Stimulated activated CD8-positive, alpha-beta memory T cell treated with anti-CD3 and anti-CD28 coated beads, Interleukin-4, amount 100 ng/mL, for 1 hour (primary cell): ENCODE measurements at places on chromosomes 2 and 18.

DNA sequence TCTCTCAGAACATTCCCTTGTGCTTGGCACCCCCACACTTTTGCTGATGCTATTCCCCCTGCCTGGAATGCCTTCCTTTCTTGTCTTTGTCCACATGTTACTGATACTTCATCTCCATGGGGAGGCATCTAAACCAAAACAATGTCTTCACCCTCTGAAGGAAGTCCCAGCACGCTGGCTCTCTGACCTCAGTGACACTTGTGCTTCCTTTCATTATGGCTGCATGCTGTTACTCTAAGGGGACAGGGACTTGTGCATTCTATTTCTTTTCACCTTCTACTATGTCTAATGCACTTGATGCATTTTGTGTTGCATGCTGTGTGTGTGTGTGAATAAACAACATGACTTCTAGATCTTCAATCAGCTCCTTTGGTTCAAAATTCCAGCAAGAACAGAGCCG, 24.6 kb downstream of the EFR3B start:
- no peak for DNase-seq

- no peak for DNase-seq
Measured at GRCh38 chr2:98164256-98164655, 77.3 kb downstream of the VWA3B start.

DNA sequence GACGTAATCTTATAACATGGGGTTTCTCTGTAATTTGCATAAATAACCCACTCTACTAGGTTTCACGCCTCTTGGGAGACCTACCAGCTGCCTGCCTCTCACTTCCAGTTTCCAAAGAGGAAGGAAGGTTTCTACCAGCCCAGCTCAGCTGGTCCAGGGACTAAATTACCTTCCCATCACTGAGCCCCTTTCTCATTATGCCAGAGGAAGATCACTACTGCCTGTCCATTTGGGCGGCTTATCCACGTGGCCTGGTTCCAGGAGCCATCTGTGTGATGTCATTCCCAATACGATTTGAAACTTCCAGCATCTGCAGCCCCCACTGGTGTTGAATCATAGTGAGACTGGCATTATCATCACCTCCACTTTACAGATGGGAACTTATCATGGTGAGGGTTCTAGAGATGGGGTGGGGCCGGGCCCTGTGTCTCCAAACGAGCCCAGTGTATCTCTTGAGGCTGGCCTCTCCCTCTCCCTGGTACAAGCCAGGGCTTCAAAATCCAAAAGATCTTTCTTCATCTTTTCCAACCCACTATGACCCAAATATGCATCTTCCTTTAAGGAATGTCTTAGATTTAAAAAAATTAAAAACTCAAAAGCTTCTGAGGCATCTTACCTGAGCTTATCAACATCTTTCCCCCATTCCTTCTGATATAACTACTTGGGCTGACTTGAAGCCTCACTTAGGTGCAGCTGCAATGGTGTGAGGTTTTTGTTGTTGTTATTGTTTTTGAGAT, 140.8 kb downstream of the DDX1 start:
- DNase-seq: no peak

DNA sequence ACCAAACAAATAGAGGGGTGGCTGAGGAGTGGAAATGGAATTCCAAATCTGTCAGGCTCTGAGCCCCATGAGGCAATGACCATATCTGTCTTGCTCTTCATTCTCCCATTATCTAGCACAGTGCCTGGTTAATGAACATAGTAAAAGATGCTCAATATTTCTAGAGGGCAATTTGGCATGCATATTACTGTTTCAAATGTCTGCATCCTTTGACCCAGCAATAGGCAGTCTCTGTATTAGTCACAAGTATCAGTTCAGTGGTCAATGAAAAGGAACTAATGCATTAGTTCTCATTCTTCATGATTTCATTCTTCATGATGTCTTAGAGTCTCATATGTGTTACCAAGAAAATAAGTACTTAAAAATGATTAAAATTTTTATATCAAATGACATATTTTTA, 28.4 kb upstream of the MALL start:
- no peak for DNase-seq

- DNase-seq: no peak
Measured at GRCh38 chr2:60899230-60899891, 18.0 kb downstream of the REL start.

GRCh38 chr2:47227532-47228279, 72.6 kb upstream of the STPG4 start:
- DNase-seq: no peak

DNA sequence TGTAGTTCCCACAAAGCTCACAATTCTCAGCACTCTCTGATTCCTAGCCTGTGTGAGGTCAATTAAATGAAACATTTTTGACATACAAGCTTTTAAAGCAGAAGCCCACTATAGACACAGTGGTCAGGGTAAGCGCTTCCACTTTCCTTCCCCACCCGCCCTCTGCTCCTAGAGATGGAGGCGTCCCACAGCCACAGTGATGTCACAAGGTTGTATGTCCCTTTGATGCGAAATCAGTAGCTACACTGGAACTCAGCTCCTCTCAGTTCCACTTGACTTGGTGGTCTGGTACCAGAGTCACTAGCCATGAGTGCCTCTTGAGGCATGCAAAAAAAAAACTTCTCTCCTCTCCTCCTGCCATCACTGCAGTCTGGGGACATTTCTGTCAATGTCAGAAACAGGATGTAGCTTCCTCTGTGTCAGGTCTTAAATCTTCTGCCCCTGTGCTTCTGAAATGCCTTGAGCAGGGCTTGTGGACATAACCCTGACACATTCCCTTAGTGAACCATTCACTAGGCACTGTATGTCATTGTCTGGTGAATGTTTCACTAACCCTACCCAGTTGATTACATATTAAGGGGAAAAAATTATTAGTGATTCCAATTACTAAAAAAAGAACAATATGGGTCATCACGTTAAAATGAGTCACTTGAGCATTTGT, 7.8 kb downstream of the SULT1C4 start:
- DNase-seq: no peak

DNA sequence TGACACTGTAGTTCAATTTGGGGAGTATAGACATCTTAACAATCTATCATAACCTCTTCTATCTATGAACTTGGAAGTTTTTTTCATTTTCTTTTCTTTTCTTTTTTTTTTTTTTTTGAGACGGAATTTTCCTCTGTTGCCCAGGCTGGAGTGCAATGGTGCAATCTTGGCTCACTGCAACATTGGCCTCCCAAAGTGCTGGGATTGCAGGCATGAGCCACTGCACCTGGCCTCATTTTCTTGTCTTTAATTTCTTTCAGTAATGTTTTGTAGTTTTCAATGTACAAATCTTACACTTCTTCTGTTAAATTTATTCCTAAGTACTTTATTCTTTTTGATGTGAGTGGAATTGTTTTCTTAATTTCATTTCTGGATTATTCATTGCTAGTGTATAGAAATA, 14.6 kb downstream of the ASAP2 start:
- no peak for DNase-seq

DNA sequence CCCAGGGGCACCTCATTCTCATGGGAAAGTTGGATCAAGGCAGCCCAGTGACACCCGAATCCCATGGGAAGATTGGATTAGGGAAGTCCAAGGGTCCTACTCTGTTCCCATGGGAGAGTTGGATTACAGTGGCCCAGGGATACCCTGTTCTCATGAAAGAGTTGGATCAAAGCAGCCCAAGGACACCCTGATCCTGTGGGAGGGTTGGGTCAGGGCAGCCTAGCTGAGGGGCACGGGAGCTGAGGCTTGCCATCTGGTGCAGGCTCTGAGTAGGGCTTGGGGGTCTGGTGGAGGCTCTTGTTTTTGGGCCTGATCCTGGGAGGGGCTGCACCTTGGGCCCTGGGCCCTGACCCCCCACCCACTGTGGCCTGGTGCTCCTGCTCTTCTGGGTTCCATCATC, 87.1 kb downstream of the ACKR3 start:
- no peak for DNase-seq

DNA sequence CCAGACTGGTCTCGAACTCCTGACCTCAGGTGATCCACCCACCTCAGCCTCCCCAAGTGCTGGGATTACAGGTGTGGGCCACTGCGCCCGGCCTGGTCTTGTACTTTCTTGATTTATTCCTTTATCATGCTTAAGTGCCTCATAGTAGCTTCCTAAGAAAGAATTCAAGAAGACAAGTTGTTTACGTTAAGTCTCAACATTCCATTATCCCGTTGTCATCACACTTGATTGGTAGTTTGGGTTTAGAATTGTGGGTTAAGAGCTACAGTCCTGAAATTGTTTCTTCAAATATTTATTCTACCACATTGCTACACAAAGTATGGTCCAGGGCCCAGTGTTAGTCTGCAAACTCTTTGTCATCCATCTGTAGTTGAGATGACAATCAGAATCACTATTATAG, 194.0 kb downstream of the VWC2L start:
- no peak for DNase-seq
